ENCODE measurements at places on chromosomes 2 and 18. TPM values are rescaled to one million over a fixed set of nuclear protein-coding genes. Genes with fewer than 3 reads are reported as not detected.

Gene TDRD15
- not detected for total RNA-seq

Gene ZNF396
- 0.27 TPM for total RNA-seq

DNA sequence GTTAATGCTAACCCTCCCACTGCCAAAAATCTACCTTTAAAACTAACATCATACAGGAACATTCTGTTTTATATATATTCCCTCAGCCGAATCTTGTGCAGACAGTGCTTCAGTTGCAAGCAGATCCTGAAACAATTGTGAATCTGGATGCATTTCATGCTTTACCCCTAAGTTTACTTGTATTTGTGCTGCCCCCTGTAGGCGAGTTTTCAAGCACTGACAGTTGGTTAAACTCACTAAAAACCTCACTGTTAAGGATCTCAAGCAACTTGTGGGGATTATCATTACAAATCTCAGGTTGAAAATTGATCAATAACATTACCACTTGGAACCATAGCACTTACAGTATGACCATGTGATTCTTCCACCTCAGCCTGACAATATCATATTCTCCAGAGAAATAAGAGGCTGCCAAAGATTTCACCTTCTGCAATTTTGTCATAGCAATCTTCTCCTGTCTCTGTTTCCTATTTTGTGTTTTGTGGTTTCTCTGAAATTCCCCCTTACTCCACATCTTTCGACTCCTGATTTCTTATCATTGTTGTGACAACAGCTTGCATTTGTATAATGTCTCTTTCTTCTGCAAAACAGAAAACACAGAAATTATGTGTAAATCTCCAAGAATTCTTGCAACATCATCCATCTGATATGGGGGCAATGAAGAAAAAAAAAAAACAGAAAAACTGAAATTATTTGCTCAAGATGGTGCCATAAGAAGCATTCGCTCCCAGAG, 354.6 kb upstream of the SETBP1 start:
- DNase-seq: peak; percentile 69

Gene AOX1
- total RNA-seq: 5.9 TPM
